ENCODE measurements at places on chromosomes 12 and 14.
A peak's percentile ranks its signal among the peaks of the same experiment; 100 is the strongest.

GRCh38 chr14:49367696-49368095, 218.5 kb downstream of the RPS29 start:
- DNase-seq, result no peak

DNA sequence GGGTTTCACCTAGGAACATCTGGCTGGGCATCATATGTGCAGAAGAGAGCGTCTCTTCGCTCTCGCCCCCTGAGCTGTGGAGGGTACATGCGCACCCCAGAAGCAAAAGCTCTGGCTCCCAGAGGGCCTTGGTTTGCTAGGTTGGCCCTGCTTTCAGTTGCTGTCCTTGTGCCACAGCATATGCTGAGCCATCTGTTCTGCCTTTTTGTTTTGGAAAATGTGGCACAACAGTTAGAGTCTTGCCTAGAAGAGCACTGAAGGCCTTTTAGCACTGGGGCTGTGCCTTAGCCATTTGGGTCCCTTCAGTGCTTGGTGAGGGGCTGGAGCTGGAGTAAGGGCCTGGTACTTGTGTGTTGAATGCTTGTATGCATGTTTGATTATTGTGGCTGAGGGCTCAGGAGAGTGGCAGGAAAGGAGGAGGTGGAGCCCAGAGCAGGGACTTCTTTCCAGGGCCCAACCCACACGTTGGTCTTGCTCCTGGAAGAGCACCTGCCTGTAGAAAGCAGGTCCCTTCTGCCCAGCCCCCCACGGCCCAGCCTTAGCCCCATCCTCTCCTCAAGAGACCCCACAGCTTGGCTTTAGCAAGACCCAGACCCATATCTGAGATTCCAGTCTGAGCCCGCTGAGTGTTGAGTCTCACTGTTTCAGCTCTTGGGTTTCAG, 113.7 kb downstream of the SLC25A47 start:
- no peak for DNase-seq

DNA sequence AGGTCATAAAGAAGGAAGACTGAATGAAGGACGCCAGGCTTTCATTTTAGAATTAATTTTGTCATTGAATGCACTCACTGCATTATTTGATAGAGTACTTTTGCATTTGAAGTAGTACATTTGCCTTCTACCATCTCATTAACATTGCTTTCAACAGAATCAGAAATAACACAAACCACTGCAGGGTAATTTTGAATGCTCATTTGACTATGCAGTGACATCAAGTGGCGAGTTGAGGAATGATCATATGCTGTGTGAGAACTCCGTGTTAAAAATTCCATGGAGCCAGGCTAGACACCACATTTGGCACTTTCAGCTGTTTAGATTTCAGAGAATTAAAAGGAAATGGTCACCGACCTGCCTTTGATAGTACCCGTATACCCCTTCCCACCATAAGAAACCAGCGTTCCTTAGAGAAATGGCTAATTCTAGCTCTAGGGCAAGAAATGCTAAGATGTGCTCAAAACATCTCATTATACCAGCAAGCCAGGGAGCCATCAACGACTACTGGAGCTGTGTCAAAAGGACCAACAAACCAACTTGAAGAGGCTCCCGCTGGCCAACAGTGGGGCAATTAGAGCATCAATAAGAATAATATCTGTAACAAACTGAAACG, 16.5 kb downstream of the HEBP1 start:
- no peak for DNase-seq

GRCh38 chr12:64701283-64701682, 57.9 kb downstream of the GNS start:
- no peak for DNase-seq

GRCh38 chr14:81559385-81559784, 25.7 kb upstream of the SEL1L start:
- no peak for DNase-seq

DNA sequence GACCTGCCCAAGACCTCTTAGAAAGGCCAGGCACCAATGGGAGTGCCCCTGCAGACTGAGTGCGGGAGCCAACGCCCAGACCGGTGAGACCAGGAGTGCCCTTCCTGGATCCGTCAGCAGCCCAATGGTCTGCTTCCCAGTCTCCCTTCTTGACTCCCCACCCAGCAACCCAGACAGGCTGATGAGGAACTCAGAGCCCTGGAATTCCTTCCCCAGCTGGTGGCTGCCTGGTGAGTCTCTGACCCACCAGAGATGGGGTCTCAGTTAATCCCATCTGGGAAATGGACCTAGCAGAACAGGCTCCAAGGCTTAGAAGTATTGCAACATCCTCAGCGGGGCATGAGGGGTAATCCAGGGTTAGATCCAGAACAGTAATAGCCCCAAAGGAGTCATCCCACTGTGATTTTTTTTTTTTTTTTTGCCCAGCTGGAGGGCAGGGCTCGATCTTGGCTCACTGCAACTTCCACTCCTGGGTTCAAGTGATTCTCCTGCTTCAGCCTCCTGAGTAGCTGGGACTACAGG, 1.5 kb upstream of the RASAL1 start:
- DNase-seq, result no peak

GRCh38 chr14:56390859-56391258, 188.7 kb upstream of the TMEM260 start:
- DNase-seq, result no peak

DNA sequence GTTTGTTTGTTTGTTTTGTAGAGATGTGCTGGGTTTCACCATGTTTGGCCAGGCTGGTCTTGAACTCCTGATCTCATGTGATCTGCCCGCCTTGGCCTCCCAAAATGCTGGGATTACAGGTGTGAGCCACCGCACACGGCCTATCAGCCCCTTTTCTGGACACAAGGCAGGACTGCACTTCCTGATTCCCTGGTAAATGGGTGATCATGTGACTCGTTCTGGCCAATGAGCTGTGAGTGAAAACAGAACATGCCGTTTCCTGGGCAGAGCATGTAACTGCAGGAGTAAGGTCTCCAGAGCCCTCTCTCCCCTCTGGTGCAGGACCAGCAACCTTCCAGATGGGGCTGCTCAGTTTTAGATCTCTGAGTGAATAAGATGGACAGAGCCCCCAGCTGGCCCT, 92.7 kb downstream of the ITPK1 start:
- DNase-seq, result no peak

DNA sequence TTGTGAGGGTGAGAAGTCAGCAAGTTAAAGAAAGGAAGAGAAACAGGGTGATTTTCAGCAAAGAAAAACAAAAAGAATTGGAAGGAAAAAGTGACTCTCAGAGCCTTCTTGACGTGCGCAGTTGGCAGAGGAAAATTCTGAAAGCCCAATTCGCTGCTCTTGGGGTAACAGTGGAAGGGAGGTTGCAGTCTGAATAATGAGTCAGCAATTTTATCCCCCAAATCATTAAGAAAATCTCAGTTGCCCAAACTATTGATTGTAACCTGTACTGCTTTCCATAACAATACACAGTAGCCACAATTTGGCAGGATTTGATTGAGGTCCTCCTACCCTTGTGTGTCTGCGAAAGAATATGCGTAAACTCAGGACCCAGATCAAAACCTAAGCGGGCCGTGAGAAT, 309.1 kb downstream of the EMP1 start:
- no peak for DNase-seq

GRCh38 chr14:71190770-71191374, 283.6 kb downstream of the PCNX1 start:
- DNase-seq, result peak; percentile 5

DNA sequence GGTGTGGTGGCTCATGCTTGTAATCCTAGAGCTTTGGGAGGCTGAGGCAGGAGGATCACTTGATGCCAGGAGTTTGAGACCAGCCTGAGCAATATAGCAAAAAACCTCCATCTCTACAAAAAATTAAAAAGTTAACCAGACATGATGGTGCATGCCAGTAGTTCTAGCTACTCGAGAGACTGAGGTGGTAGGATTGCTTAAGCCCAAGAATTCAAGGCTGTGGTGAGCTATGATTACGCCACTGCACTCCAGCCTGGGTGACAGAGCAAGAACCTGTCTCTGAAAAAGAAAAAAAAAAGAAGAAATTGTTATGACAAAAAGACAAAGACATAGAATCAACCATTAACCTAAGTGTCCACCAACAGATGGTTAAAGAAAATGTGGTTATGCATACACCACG, 2.1 kb upstream of the ATP23 start:
- no peak for DNase-seq

DNA sequence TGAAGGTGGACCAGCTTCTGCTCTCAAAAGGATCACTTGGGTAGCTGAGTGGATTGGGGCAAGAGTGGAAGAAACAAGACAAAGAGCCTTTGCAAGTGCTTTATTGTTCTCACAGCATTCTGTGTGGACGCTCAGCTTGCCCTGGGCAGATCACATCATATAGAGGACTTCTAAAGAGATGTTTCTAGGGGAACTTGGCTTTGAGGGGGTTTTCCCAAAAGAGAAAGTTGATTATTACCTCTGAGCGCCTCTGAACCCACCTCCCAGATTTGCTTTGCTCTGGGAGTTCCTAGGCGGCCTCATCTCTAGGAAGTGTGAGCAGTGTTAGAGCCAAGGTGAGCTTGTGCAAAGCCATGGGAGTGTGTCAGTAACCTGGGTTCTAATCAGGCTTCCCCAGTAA, 81.7 kb downstream of the RIN3 start:
- no peak for DNase-seq

- no peak for DNase-seq
Observed at GRCh38 chr12:13570005-13570694, 373.6 kb downstream of the EMP1 start.

DNA sequence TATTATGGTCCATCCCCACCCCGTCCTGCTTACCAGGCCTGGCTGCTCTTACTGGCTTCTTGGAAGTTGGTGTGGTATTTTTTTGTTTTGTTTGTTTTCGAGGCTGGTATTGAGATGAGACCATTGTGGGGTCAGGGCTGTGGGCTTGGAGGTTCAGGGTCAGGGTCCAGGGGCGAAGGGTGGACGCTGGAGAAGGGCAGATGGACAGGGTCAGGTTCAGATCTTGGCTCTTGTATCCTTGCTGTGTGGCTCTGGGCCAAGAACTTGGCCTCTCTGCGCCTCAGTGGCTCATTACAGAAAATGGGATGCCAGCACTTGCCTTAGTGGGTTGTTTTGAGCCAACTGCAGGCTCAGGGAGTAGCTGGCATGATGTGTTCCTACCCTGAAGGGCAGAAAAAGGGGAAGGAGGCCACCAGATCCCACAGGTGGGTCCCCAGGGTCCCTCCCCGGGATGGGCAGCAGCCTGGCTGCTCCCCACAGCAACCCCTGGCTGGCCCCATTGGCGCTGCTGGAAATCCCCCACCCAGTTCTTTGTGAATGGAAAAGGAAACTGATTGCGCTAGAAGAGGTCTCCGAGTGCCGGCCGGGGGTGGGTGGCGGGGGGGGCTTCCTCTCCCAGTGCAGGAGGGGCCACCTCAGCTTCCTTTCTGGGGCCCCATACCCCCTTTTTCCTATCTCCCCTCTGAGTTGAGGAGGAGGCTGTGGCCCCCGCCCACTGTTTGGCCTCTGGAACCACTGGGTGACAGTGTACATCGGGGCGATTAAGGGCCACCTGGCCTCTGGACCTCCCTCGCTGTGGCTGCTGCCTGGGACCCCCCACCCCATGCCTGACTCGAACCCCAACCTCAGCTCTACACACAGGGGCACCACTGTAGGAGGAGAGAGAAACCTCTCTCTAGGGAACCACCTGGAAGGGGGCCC, 25.0 kb downstream of the SH2B3 start:
- DNase-seq, result no peak

- no peak for DNase-seq
Observed at GRCh38 chr14:101903111-101903561, 61.2 kb upstream of the DYNC1H1 start.

DNA sequence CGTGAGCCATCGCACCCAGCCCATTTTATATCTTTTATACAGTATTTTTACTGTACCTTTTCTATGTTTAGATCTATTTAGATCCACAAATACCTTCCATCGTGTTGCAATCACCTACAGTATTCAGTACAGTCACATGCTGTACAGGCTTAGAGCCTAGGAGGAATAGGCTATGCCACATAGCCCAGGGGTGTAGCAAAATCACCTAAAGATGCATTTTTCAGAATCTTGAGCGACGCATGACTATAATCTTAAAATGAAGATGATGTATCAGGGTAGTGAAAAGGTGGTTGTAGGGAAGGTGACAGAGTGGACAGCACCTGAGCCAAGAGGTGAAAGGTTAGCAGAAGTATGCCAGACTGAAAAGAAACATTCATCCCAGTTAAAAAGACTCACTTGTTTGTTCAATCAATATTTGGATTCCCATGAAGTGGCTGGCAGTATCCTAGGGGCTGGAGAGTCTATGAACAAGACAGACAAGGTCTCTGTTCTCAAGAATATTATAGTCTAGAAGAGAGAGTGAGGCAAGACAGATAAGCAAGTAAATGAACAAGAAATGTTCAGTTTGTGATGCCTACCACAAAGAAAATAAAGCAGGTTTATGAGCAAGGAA, 3.6 kb downstream of the SPRING1 start:
- DNase-seq, result no peak

DNA sequence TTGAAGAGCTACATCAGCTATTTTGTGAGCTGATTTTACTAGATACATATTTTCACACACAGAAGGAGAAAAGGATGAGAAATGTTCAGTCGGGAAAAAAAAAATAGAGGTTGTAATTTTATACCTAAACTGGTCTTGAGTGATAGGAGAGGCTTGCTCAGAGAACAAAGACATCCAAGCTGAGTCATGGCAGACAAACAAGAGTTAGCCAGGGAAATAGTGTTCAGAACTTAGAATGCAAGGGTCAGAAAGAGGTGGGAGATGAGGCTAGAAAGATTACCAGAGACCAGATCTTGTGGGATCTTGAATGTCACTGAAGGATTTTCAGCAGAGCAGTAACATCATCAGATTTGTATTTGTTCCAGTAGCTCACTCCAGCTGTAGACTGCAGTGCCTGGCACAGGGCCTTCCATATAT, 121.9 kb upstream of the ATF1 start:
- no peak for DNase-seq

- no peak for DNase-seq
Observed at GRCh38 chr14:60904381-60904780, 76.5 kb downstream of the TRMT5 start.

DNA sequence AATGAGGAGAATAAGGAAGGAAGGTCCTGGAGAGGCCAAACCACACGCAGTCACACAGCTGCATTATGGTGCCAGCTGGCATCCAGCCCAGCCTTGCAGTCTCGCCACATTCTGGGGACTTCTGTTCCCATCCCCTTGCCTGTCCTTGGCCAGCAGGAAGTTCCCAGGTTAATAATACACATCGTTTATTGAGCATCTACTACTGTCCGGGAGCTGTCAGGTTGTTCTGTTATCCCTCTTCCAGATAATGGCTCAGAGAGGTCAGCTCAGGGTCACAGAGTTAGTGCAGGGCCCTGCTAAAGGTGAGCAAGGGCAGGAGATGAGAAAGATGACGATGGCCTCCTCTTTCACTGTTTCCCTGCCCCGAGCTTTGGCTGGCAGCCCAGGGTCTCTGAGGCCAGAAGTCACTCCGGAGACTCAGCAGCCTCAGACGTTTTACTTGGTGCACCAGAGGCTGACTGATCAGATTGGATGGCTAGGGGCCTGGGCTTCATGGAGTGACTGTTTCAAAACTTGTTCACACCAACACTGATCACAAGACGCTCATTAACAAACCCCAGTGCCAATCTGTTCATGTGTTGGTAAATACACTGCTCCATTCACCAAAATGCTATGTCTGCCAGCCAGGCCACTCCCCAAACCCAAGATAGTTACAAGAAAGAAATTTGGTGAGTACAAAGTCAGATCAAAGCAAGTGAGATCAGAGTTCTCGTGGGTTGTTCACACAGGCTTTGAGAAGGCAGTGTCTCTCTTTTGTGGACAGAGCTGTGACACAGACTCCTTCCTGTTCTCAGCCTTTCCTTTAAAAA, 79.2 kb downstream of the B4GALNT3 start:
- peak; percentile 63 for DNase-seq

GRCh38 chr14:32407130-32407529, 78.0 kb downstream of the AKAP6 start:
- DNase-seq, result no peak

Data from COR-L47 (cell line).